ENCODE measurements at places on chromosomes 11 and 22. TPM values are rescaled to one million over a fixed set of nuclear protein-coding genes. Genes with fewer than 3 reads are reported as not detected.

PLXNB2 gene
- 38.9 TPM for total RNA-seq

FXYD6 gene
- not detected for total RNA-seq

NLRP10 gene
- not detected for total RNA-seq

OR51E2 gene
- not detected for total RNA-seq

F2 gene
- total RNA-seq: 0.48 TPM

EXPH5 gene
- total RNA-seq: not detected

CEP164 gene
- 48.7 TPM for total RNA-seq

C22orf42 gene
- total RNA-seq: not detected

MMP13 gene
- total RNA-seq: not detected

IRAG1 gene
- not detected for total RNA-seq

PMM1 gene
- total RNA-seq: 45.7 TPM

SLC17A6 gene
- not detected for total RNA-seq

UPK3A gene
- total RNA-seq: not detected

DGAT2 gene
- total RNA-seq: 7.0 TPM

RANGAP1 gene
- total RNA-seq: 119 TPM

PHETA2 gene
- total RNA-seq: 0.23 TPM

OR52N4 gene
- total RNA-seq: not detected

TSPAN32 gene
- 1.5 TPM for total RNA-seq

SCUBE2 gene
- total RNA-seq: not detected

OVCH2 gene
- total RNA-seq: not detected

TBX10 gene
- total RNA-seq: 5.7 TPM

HOATZ gene
- total RNA-seq: not detected

C11orf87 gene
- not detected for total RNA-seq

BCO2 gene
- total RNA-seq: 1.2 TPM

SLC29A2 gene
- 56.4 TPM for total RNA-seq

RBM4 gene
- total RNA-seq: 140 TPM

SCN2B gene
- total RNA-seq: not detected

CARD18 gene
- total RNA-seq: not detected

DCDC1 gene
- total RNA-seq: not detected

MMP1 gene
- not detected for total RNA-seq

OR5D18 gene
- total RNA-seq: not detected

OR52J3 gene
- total RNA-seq: not detected

ATG2A gene
- 28.7 TPM for total RNA-seq

HEPHL1 gene
- total RNA-seq: not detected
